NCI-H1092 treated with DMSO at 0.1 percent for 48 hours (cell line): ENCODE measurements at places on chromosomes 5 and 9.

- no peak for DNase-seq
Measured at GRCh38 chr5:172832383-172833315, 1.4 kb upstream of the ERGIC1 start.

- no peak for DNase-seq
Measured at GRCh38 chr5:111596705-111597104, 84.4 kb upstream of the STARD4 start.

DNA sequence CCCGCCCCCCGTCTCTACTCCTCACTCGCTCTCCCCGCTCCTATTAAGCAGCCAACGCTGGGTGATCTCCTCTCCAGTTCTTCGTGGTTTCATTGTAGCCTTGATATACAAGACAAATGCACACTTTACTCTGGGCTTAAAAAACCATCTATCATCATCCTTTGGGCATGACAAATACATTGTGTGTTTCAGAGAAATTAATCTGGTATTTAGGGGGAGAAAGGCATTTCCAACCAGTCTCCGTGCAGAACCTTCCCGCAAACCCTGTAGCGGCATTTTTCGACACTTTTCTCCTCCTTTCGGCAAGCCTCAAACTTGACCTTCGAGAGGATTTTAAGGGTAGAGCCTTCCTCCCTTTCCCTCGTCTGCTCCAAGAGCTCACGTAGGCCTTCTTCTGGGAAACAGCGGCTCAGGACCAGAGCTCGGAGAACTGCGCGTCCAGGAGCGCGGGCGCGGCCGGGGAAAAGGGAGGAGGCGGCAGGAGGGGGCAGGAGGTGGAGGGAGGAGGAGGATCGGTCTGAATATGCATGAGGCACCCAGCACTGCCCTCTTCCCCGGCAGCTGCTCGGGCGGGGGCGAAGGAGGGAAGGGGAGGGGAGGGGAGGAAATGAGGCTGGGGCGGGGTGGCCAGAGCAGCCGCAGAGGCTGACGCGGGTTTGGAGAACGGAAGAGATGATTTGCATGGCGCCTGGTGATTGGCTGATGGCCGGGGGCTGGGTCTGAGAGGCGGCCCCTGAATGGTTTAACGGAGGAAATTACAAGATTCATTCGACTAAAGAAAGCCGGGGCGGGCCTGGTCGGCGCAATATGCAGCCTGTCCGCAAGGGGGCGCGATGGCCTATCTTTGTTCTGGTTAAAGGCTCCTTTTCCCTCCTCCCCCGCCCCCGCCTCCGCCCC, 127.5 kb downstream of the TMEM161B start:
- peak; percentile 97 for DNase-seq

- DNase-seq, result no peak
Measured at GRCh38 chr5:54624805-54625568, 107.4 kb downstream of the SNX18 start.

DNA sequence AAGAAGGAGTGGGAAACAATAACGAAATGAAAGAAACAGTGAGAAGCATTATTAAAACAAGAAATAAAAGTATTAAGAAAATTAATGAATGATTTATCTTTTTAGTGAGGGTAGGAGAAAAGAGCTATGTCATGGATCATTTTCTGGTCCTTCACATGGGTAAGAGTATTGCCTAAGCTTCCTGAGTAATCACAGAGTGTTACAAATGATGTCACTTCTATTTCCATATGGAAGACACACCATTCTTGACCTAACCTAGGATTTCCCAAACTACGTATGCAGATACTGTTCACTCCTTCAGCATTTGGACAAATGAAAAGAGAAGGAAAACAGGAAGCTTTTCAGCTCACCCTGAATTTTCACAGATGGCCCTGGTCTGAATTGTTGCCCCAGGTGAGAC, 3.3 kb upstream of the TSLP start:
- DNase-seq, result no peak

DNA sequence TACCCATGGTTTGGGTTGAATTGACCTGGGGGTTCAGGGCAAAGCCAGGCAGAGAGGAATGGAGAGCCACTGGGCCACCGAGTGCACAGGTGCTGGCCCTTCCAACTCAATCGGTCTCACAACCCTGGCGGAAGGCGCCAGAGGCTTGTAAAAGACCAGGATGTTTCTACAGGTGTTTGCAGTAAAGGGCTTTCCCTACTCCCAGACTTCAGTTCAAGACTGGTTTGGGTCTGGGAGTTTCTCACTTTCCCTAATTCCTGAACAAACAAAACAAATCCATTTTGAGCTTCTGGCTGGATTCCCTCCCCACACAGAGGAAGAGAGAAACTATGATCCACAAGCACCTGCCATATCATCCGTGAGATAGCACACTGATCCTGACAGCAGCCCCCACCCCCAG, 125.2 kb upstream of the KLF4 start:
- no peak for DNase-seq

GRCh38 chr9:125176636-125177035, 13.0 kb downstream of the PPP6C start:
- DNase-seq, result no peak

DNA sequence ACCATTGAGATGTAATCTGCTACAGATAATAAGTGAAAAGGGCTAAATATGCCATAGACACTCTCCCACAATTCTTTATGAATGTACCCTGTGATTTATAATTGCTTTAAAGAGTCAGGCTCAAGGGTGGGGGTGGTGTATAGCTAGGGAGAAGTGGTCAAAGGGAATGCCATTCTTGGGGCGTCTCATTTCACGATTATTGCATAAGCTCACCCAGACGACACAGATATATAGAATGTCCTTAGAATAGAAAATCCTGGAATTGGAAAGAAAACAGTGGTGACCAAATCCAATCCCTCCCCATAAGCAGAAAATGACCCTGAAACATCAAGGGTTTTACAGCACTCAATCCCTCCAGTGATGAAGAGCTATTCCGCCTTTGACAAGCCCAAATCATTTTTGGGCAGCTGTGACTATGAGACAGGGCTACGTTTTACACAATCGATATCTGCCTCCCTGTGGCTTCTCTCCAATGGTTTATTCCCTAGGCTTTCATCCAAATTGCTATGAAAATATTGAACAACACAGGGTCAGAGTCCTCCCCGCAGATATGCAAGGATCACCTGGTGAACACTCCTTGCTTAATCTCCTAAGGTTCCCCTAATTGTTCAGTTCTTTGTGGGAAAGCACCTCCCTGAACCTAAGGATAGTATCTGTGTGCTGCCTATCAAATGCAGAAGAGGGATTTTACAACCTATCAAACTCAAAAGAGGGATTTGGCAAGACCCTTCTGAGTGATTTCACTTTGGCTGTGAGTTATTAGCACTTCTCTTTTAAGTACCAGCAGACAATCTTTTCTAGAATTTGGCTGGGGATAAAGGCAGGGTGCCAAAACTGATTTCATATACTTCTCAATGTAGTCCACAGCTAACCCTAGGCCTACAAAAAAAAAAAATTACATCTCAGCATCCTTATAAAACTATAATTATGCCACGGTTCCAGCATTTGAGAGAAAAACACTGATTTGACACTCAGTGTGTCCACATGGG, 144.9 kb upstream of the CDH6 start:
- peak; percentile 93 for DNase-seq

- no peak for DNase-seq
Measured at GRCh38 chr5:111251921-111252320, 27.7 kb downstream of the CAMK4 start.

DNA sequence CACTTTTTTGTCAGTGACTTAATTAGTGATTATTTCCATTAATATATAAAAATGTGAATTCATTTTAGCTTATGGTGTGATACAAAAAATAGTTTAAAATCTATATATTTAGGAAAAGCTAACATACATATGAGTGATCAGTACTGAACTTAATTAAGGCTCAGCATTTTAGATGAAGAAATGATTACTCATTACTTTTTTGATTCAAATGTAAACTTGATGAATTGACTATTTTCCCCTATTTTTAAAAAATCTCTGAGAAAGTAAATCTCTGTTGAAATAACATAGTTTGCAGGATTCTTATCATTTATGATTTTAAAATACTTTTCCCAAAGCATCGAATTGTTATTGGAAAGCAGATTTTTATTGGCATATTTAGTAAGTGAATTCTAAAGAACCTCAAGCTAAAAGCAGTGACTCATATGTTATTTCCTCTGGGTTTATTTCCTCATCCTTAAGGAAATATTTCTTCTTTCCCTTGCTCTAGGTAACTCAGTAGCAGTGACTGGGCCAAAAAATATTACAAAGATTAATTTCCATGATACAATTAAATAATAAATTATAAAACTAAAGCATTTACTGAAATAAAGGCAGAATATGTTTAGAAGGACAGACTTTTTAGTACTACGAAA, 290.6 kb downstream of the FER start:
- no peak for DNase-seq

- no peak for DNase-seq
Measured at GRCh38 chr5:56993241-56993640, 41.3 kb upstream of the MIER3 start.

DNA sequence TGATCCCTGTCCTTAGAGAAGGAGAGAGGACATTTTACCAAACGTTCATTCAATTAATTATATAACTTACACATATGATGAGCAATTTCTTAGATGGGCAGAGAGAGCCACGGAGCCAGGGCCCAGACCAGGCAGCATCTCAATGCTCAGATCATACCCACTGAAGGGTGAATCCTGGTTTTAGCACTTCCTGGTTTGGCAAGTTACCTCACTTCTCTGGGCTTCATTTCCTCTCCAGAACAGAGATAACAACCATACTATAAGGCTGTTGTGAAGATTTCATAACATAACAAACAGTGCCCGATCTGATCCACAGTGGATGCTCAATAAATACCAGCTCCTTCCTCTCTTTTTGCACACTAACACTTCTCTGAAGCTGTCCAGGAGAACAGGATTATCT, 271.1 kb downstream of the DENND1A start:
- no peak for DNase-seq

DNA sequence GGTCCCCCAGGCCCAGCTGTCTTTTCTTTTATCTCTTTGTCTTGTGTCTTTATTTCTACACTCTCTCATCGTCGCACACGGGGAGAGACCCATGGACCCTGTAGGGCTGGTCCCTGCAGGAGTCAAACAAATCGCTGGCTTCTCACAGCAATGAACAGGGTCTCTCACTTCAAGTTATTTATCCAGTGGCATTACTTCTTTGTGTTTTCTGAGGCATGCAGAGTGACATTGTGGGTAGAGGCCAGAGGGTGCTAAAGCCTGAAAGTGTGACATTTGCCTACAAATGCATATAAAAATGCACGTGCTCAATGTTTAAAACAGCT, 127.6 kb downstream of the ST8SIA4 start:
- no peak for DNase-seq

- DNase-seq, result no peak
Measured at GRCh38 chr9:104556830-104557634, 11.9 kb upstream of the OR13C8 start.

GRCh38 chr5:141420855-141421488, at the start of gene PCDHGA11:
TSS of gene PCDHGA11 (plus strand) at chr5:141421051. CDS start at chr5:141421228, 177 bp downstream.
- DNase-seq, result no peak

DNA sequence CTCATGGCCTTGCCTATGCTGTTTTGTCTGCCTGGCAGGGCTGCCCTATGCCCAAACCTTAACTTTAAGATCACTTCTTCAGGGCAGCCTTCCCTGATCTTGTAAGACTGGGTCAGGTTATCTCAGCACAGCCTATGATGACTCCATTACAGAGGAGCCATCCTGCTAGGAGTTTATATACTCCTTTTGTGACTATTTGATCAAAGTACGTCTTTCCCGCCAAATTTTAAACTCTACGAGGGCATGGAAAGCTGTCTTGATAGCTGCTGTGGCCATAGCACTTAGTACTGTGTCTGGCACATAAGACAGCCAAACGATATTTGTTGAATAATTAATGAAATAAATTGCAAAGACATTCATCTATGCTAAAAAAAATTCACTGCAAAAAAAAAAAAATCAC, 60.6 kb downstream of the PPP2R2B start:
- DNase-seq, result no peak

- no peak for DNase-seq
Measured at GRCh38 chr9:91519520-91520277, 96.1 kb upstream of the NFIL3 start.

DNA sequence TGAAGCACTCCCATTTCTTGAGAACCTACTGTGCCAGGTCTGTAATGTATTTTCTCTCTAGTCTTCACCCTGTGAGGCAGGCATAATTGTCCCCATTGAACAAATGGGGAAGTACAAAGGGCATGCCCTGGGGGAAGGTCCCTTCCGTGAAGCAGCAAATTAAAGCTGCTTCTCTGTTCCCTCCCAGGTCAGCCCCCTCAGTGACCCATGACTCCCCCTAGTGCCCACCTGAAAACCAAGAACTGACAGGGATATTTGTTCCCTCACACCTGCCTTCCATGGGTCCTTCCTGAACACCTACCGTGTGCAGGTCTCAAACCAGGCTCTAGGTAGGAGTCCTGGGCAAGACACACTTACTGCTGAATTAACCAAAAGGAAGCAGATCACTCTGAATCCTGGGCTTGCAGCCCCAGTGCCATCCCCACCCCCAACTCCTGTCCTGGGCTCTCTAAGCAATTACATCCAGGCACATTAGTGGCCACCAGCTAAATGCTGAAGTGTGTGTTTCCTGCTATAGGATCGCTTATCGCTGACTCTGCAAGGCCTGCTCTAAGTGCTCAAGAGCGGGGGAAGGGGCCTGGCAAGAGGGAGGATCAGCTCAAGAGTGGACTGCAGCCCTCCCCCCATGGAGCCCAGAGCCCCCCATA, 254.8 kb downstream of the CDK5RAP2 start:
- peak; percentile 66 for DNase-seq
